Brain pericyte (primary cell): ENCODE measurements at places on chromosomes 1 and 21.

GRCh38 chr1:207892764-207893163, 18.2 kb downstream of the CD34 start:
- no peak for DNase-seq

GRCh38 chr21:41653954-41654491, 112.8 kb downstream of the RIPK4 start:
- no peak for DNase-seq

DNA sequence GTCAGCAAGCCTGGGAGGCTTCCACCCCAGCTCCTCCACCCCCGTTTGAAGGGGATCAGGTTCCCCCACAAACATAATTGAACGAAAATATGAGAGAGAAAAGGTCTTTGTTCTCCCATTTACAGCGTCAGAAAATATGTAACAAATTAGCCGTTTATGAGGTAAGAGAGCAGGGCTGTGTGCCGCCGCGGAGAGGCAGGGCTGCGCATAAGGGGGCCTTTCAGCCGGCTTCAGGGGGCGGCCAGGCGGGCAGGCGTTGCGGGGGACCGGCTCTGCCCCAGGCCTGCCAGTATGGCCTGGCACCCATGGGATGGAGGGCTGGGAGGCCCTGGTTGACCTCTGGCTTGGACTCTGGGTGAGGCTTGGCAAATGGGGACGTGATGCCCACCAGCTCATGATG, 179.3 kb downstream of the TRABD2B start:
- DNase-seq, result no peak

- DNase-seq, result no peak
Measured at GRCh38 chr1:58183286-58183685, 363.2 kb downstream of the OMA1 start.

- DNase-seq, result no peak
Measured at GRCh38 chr1:29235955-29236711, at the start of gene PTPRU. Gene PTPRU, plus strand, starts transcription at chr1:29236522. Its CDS starts 123 bp downstream, at chr1:29236645.

- no peak for DNase-seq
Measured at GRCh38 chr1:112504001-112504660, 4.6 kb upstream of the WNT2B start.

GRCh38 chr1:58144698-58145270, 401.7 kb downstream of the OMA1 start:
- no peak for DNase-seq

- DNase-seq, result no peak
Measured at GRCh38 chr1:51324251-51325010, 5.9 kb downstream of the TTC39A start.

- no peak for DNase-seq
Measured at GRCh38 chr1:145955436-145955835, 2.4 kb downstream of the LIX1L start.

- no peak for DNase-seq
Measured at GRCh38 chr1:44422161-44422560, 17.1 kb downstream of the RNF220 start.

DNA sequence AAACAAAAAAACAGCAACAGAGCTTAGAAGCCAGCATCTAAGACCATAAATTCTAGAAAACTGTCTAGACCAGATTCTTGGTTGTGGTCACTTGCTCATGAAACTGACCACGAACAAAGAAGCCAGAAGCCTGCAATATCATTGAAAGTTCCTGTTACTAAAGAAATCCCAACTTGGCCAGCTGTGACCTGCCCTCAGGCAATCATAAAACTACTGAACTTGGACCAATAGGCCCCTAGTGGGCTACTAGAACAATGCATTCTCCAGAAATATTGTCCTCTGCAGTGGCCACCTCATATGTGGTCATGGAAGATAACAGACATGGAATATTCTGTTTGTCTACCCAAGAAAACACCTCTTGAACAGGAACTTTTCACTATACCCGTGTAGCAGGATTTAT, 87.7 kb downstream of the SPATA17 start:
- no peak for DNase-seq

- no peak for DNase-seq
Measured at GRCh38 chr1:241957692-241958494, at the start of gene BECN2. Gene BECN2, plus strand, starts transcription at chr1:241957767. Its CDS starts 0 bp downstream, at chr1:241957767.

DNA sequence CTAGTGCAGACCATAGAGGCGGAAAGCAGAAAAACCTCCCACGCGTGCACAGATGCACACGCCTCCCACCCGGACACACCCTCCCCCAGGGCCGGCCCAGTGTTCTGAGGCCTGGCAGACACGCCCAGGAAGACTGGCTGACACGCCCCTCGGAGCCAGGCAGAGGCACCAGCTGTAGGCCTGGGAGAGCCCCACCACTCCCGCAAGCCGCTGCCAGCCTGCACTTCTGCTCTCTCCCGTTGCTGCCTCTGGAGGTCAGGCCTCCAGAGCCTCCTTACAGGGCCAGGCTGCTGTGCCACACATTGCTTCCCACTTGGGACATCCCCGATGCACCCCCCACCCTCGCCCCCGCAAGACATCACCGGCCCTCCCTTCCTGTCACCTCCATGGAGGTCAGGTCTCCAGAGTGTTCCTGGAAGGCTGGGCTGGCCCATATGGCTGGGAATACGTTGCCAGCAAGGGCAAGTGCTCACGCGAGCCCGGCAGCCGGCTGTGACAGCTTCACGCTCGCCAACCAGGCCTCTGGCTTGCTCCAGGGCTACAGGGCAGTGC, 40.4 kb downstream of the CASZ1 start:
- DNase-seq, result no peak

- DNase-seq, result no peak
Measured at GRCh38 chr1:13512472-13512871, 1.3 kb downstream of the LRRC38 start.

DNA sequence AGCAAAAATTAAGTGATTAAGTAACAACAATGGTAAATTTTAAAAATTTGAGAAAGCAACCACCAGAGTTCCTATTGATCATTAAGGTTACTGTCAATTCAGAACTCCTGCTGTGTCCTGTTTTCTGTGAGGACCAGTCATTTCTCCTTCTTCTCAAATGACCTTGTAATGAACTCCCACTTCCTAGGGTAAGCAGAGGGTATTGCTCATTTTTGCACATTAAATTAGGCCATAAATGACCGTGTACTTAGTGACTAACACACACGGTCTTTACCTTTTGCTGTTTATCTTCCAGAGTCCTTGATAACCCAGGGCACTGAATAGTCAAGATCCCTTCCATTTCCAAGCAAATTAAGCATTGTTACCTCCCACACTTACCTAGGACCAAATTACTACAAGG, 227.5 kb upstream of the LYPLAL1 start:
- DNase-seq, result no peak

DNA sequence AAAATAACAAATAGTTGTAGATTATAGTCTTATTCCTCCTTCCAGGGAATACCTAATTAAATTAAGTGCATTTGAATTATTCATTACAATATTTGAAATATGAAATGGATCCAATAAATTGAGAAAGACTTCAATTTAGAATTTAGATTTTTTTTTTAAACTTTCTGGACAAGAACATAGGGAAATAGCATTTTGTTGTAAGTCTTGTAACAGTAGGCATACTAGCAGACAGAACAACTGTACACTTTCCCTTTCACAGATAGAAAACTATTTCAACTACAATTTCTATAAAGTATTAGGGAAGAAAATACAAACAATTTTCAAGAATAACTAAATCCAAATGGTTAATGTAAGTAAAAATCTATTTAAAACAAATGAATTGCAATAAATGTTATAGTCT, 577.5 kb downstream of the USP25 start:
- no peak for DNase-seq

DNA sequence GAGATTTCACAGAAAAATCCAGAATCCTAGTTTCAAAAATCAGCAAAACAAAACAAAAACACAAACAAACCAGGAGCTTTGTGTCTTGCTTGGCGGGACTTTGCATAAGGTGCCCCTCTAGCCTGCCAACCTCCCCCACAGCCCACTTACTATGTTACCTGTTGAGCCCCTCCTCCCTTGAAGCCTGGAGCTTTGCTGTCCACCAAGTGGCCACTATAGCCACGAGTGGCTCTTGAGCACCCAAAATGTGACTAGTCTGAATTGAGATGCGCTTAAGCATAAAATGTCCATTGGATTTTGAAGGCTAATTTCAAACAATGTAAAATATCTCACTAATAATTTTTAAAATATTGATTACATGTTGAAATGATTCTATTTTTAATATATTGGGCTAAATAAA, 12.2 kb downstream of the TFAP2E start:
- no peak for DNase-seq

GRCh38 chr21:15751037-15751436, 21.3 kb downstream of the USP25 start:
- no peak for DNase-seq

- DNase-seq, result no peak
Measured at GRCh38 chr1:61640531-61641530, 84.1 kb downstream of the TM2D1 start.

- no peak for DNase-seq
Measured at GRCh38 chr1:202192770-202193613, 607 bp upstream of the LGR6 start.
